ENCODE measurements at places on chromosomes 5 and 9.

GRCh38 chr9:93124793-93125192 is 9.3 kb downstream of the NINJ1 start:
- DNase-seq = no peak

DNA sequence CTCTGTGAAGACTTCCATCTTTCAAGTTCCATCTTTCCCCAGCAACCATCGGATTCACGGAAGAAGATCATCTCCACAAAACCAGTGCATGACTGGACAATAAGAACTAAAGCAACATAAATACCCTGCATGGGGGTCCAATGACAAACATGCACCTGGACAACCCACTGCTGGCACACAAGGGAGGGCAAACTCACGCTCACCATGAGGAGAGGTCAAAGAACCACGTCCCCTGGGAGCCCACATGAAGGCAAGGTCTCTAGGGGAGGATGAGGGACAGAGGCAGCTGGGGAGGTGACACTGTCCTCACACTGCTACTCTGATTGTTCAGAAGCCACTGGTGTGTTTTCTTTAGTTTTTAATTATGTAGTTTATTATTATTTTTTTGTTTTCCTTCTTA is 190.8 kb downstream of the MED10 start:
- no peak for DNase-seq

DNA sequence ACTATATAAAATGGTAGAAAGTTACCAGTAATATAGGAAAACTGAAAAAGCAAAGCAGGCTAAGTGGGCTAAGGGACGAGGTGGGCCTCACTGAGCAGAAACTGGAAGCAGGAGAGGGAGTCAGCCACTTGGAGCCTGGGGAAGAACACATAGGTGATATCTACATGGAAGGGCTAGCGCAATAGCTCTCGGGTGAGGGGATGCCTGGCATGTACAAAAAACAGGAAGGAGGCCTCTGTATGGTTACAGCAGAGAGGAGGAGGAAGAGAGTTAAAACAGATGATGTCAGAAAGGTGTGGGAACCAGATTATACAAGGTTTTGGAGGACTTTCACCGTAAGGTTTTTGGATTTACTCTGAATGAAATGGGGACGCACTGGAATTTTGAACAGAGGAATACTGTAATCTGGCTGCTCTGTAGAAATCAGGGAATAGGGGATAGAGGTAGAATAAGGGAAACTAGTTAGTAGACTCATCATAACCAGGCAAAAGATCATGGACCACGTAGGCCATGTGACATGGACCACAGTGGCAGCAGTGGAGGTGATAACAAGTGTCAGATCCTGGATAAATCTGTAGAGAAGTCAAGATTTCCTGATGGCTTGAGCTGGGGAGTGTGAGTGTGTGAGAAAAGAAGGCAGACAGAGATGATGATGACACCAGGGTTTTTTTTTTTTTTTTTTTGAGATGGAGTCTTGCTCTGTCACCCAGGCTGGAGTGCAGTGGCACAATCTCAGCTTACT is 52.5 kb downstream of the FNBP1 start:
- no peak for DNase-seq

- no peak for DNase-seq
Observed at GRCh38 chr5:112316006-112316405, 103.1 kb downstream of the EPB41L4A start.

DNA sequence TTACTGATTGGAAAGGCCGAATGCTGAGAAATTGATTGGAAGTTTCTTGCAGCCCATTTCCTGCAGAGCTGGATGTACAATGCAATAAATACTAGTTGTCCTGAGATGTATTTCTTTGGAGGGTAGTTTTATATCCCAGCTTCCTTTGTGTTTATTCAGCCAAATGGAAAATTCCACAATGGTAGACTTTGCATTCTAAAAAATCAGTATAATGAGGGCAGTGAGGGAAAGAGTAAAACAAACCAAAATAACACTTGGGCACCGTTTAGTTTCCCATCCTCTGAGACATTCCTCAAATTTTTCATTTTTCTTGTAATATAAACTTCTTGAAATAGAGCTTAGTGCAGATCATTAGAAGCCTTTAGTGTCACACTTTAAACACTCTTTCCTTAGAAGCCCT is 379.4 kb downstream of the EBF1 start:
- DNase-seq = no peak
